Nucleus accumbens (tissue), 56 donors: ENCODE measurements at places on chromosomes 2 and 18.

- DNase-seq: no peak
Observed at GRCh38 chr2:18516112-18516511, 44.3 kb downstream of the RDH14 start.

DNA sequence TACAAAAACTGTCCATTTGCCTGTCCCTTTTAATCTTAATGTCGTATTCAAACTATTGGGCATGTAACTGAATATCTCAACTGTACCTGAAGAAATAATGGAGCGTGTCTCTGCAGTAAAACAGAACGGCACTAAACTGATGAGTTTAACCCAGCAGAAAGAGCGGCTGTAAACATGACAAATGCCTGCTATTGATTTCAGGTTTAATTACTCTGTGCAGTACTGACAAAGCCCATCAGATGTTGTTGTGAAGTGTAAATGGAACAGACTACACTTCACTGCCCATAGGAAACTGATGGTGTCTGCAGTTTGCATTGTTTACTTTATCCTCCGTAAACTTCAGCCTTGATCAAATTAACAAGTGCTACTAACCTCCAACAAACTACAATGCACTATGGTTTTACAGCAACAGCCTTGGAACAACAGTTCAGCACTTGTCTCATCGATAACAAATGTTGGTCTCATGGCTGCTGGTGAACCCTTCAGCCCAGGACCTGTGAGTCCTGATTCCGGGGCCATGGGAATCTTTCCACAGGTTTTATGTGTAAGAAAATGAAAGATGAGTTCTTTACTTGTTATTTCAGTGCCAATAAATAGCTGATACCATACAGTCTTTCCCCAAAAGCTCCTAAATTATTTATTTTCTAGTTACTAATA, 316.5 kb downstream of the CCDC178 start:
- no peak for DNase-seq

- no peak for DNase-seq
Observed at GRCh38 chr2:174699993-174700766, 64.1 kb downstream of the CHRNA1 start.

GRCh38 chr18:45891806-45892205, 66.3 kb downstream of the SIGLEC15 start:
- DNase-seq: no peak

- DNase-seq: no peak
Observed at GRCh38 chr2:164792316-164793170, 49.1 kb downstream of the COBLL1 start.

GRCh38 chr18:58466636-58467205, 162.2 kb downstream of the ALPK2 start:
- DNase-seq: no peak

GRCh38 chr2:145323512-145323911, 803.6 kb upstream of the ZEB2 start:
- no peak for DNase-seq

DNA sequence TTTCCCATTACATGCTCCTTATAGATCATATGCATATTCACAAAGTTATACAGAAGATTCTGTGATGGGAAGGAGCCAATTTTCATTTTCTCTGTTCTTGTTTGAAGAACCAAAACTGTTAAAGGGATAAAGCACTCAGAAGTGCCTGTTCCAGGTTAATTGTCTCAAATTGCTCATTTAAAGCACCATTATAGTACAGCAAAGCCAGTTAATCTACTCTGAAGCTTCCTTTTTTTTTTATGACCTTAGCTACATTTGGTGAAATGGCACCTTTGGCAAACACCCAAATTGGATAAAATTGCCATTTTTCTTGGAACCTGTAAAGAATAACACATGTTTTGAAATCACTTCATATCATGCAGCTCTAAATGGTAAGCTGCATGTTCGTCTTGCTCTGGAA, 1092.3 kb downstream of the BCL11A start:
- DNase-seq: no peak

GRCh38 chr2:20928617-20929016, 105.7 kb upstream of the LDAH start:
- no peak for DNase-seq

DNA sequence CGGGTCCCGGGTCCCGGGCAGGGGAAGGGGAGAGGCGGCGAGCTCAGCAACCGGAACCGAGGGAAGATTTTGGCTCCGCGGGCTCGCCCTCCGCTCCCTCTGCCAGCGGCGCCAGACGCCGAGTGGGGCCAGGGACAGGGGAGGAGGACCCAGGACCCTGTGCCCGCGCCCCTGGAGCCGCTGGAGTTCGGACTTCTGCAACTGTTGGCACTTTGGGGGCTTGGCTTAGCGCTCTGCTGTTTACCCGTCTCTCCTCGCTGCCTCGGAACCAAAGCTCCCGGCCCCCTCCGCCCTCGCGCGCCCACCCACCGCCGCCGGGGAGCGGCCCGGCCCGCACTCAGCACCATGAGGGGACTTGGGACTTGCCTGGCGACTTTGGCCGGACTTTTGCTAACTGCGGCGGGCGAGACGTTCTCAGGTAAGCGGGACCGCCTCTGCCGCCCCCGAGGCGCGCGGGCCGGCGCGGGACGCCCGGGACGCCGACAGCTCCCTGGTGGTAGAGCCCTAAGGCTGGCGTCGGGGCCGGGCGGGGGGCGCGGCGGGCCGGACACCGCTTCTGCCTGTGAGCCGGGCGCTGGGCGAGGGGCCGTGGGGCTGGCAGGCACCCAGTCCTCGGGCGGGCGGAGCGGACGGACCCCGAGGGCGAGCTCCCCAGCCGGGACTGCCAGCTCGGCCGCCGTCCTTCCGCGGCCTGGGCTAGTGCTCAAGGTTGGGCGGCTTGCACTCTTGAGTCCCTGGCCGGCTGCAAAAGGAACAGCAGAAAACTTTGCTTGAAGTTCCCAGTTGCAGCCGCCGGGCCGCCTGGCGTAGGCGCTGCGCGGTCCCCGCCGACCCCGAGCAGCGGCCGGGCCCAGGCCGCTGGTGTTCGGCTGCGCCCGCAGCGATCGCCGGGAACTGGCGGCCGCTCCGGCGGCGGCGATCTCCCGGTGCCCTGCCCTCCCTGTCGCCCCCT, 634 bp downstream of the PTPRM start:
- peak; percentile 40 for DNase-seq

DNA sequence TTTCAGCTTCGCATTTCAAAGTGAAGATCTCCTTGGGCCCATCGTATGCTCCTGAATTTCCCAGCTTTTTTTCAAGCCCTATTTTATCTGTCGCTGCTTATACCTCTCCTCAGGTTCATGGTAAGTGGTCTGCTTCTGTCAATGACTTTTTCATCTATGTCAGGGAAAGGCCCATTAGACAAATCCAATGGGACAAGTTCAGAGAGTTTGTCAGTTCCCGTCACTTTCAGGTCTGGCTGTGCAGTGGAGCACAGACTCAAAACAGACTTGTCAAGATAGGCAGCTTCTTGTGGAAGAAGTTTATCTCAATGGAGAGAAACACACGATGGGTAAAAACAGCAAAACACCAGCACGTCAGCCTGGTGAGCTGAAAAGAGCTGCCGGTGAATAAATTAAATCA, 100.9 kb upstream of the KLF7 start:
- no peak for DNase-seq

DNA sequence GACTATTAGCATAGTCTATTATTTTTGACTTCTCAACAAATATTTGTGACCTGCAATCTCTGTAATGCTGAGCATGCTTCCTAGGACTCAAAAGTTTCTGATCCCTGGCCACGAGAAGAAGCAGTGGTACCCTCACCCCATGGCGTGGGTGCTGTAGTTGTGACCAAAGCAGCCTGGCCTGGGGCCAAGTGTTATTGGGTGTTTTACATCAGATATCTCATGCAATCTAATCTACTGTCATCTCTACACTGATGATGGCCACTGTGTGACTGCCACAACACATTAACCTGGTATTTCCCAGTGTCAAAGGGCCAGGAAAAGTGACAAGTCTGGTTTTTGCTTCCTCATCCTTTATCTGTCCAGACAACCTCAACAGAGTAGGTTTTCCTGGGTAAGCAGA, 80.8 kb upstream of the WIPF1 start:
- DNase-seq: no peak

GRCh38 chr2:38074058-38074763, 1.7 kb downstream of the CYP1B1 start:
- no peak for DNase-seq

DNA sequence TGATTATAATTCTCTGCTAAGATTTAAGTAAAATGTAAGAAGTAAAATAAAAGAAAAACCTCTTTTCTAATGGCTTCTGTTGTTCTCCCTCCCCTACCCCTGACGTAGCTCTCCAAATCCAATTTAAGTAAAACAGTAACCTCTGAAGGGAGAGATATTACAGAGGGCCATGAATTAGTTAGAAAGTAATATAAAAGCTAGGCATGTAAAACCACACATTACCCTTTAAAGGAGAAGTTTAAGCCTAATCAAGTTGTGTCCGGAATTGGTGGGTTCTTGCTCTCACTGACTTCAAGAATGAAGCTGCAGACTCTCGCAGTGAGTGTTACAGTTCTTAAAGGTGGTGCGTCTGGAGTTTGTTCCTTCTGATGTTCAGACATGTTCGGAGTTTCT, 116.9 kb upstream of the SCN7A start:
- no peak for DNase-seq

- no peak for DNase-seq
Observed at GRCh38 chr2:109710505-109711229, 83.4 kb upstream of the RGPD5 start.

GRCh38 chr2:66717218-66717905, 282.4 kb downstream of the MEIS1 start:
- no peak for DNase-seq
